ENCODE measurements at places on chromosomes 3 and 15.

- DNase-seq = no peak
These were observed 589 bp upstream of the GPR27 start for GRCh38 chr3:71752831-71753700.

GRCh38 chr3:139353920-139354556 is 10.2 kb downstream of the MRPS22 start:
- peak; percentile 43 for DNase-seq

- no peak for DNase-seq
These were observed 145.5 kb downstream of the ATP10A start for GRCh38 chr15:25717457-25718168.

- DNase-seq = peak; percentile 33
These were observed at the start of gene PLOD2 for GRCh38 chr3:146160964-146161662. PLOD2 (minus strand) TSS chr3:146161184; CDS start chr3:146160989, 195 bp downstream.
